Kidney epithelial cell (primary cell): ENCODE measurements at places on chromosomes 2 and 18.

- no peak for DNase-seq
Measured at GRCh38 chr2:221747289-221747972, 175.3 kb upstream of the EPHA4 start.

DNA sequence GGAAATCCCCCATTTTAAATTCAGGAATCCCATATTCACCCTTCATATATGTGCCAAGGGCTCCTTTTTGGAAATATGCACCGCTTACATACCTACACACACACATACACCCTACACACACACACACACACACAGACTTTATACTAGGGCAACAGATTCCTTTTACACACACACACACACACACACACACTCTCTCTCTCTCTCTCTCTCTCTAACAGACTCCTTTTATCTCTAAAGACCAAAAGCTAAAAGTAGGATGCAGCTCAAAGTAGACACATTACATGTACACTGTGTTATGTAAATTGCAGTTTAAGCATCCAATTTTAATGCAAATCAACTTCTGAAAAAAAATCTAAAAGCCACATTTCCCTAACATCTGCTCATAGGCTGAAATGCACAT lies 130.9 kb upstream of the CAPN13 start:
- DNase-seq, result no peak

DNA sequence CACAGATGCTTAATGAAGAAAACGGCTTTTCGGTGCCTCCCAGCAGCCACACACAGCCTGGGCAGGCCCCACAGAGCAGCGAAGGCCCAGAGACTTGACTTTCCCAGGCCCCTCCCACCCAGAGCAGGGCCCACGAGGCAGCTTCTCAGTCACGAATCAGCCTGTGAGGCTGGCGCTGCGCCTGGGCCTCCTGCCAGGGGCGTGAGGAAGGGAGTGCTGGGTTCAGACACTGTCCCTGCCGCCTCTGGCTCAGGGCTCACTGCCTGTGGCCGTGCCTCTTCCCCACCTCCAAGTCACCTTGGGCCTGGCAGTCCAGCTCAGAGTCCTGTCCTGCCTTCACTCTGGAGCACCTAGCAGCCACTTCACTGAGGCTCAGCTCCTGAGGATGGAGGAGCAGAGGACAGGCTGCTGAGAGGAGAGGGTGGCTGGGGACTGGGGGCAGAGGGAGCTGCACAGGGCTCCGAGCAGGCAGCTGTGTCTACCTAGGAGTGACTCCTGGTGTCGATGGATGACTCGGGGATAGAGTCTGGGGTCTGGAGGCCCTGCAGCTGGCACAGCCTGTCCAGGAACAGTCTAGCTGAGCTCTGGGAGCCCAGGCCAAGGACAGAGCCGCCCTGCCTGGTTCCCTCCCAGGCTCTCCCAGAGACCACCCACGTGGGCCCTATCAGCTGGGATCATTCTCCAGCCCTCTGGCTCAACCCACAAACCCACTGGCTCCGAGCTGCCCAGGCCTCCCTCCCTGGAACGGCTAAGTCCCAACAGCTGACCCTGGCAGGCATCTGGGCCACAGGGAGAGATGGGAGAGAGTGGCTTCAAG lies 36.4 kb upstream of the FOSL2 start:
- DNase-seq, result no peak

DNA sequence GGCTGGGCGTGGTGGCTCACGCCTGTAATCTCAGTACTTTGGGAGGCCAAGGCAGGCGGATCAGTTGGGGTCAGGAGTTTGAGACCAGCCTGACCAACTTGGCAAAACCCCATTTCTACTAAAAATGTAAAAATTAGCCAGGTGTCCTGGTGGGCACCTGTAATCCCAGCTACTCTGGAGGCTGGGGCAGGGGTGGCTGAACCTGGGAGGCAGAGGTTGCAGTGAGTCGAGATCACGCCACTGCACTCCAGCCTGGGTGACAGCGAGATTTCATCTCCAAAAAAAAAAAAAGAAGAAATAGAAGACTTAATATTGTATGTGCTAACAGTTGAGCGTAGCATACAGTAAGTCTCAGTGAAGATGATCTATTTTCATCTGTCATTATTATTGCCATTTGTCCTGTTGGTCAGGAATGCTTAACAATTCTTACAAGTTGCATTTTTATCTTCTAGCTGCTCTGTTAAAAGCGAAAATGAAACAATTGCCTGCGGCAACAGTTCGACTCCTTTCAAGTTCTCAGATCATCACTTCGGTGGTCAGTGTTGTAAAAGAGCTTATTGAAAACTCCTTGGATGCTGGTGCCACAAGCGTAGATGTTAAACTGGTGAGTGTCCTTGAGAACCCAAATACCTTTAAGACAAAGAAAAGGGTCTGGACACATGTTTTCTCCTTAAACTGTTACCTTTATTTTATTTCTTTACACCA lies 7.2 kb downstream of the PMS1 start:
- DNase-seq, result no peak

- DNase-seq, result no peak
Measured at GRCh38 chr2:122596598-122596997, 841.1 kb downstream of the TSN start.

DNA sequence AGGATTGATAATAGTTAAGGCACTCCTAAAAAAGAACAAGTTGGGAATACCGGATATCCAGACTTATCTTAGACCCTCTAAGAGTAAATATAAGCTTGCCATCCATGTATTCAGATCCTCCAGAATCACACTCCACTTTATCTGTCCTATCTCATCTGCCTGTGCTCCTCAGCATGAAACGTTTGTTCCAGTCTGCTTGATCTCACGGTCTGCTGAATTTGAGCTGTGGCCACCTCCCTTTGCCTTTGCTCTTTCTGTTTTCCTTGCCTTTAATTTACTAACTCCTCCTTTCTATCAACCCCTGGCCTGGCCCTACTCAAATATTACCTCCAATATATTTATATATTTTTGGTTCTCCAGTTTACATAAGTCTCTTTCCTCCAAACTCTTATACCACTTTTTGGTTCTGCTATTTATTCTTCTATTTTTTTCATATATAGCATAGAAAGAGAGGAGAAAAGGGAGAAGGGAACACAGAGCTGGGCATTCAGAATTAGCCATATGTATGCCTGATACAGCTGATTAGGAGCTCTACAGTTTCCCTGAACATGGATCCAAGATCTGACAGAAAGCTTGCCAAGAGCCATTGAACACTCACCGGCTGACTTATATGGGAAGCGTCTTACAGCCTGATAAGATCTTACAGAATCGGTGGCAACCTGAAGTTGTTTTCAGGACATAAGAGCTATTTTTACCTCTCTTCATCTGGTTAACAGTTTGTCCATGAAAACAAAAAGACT lies 21.8 kb upstream of the DNAJC27 start:
- DNase-seq, result no peak

- DNase-seq, result no peak
Measured at GRCh38 chr2:25388491-25388890, 46.8 kb upstream of the DNMT3A start.

GRCh38 chr2:178477443-178478129 lies 814 bp downstream of the FKBP7 start:
- no peak for DNase-seq

- DNase-seq, result no peak
Measured at GRCh38 chr2:161245671-161246070, 62.6 kb upstream of the PSMD14 start.
